Stimulated activated naive CD8-positive, alpha-beta T cell treated with anti-CD3 and anti-CD28 coated beads, Interleukin-15, amount 100 ng/mL, for 72 hours (primary cell): ENCODE measurements at places on chromosomes 13 and 19.
A peak's percentile ranks its signal among the peaks of the same experiment; 100 is the strongest.

DNA sequence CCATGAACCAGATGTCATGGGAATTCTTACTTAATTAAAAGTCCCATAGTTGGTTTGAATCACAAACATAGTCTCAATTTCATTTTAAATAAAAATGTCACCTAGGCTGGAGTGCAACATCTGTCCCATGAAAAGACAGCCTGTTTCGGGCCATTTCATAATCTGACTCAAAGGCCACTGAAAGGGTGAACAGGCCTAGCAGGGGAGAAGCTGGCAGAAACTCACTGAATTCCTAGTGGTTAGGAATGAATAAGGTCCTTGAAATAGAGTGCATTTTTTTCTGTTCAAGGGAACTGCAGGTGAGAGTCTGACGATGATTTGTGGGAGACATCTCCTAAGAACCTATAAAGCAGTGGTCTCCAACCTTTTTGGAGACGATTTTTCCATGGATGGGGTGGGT lies 44.0 kb upstream of the PCCA start:
- no peak for DNase-seq

- no peak for DNase-seq
Measured at GRCh38 chr13:111626371-111627305, 306.2 kb downstream of the TEX29 start.

GRCh38 chr13:108328848-108329247 lies 59.3 kb downstream of the TNFSF13B start:
- no peak for DNase-seq

- no peak for DNase-seq
Measured at GRCh38 chr13:55440465-55441085, 1700.1 kb upstream of the PRR20A start.

DNA sequence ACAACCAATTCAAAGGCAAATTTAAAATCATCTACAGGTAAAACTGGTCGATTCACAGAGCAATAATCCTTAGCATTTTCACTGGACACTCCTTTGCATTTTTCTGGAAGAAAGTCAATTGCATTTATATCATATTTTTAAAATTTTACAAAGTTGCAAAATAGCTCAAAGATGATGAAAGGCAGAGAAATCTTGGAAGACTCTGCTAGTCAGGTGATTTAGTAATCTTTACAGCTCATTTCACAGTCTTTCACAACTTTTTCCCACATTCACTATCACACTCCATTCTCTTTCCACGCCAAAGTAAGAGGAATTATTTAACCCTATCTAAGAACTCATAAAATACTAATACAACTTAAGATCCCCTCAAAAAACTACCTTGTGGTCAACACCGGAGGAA lies 1063.8 kb downstream of the EFNB2 start:
- no peak for DNase-seq

- DNase-seq, result no peak
Measured at GRCh38 chr13:20451397-20451796, 74.3 kb downstream of the CRYL1 start.

DNA sequence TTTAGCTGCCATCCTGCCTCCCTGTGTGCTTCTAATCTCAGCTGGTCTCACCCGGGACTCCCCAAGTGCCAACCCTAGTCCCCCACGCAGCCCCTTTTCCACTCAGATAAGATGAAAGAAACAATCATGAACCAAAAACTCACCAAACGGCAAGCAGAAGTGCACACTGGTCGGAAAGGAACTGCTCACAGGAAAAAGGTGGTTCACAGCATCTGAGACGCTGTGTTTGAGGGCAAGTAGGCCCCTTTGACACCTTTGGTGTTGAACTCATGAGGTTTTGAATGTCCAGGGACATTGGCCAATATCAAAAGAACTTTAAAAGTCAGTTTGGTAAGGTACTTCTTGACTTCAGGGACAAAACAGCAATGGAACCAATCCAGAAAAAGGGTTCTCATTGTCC lies 20.4 kb upstream of the ACOD1 start:
- DNase-seq, result no peak

GRCh38 chr19:16627193-16627927 lies 644 bp downstream of the MED26 start:
- DNase-seq, result peak; percentile 34

DNA sequence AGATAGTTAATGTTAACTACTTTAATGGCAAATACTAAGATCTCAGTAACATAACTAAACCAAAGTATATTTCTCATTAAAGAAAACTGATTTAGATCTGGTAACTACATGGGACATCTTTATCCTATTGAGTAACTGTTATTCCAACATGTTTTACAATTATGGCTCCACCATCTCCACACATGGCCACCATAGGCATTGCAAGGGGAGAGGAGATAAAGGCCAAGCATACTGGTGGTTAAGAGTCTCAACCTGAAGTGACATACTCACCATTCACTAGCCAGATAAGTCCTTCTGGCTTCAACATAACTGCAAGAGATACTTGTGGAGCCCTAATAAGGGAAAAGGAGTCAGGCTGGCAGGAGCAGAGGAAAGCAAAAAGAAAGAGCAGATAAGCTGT lies 1586.4 kb upstream of the SPRY2 start:
- DNase-seq, result no peak

DNA sequence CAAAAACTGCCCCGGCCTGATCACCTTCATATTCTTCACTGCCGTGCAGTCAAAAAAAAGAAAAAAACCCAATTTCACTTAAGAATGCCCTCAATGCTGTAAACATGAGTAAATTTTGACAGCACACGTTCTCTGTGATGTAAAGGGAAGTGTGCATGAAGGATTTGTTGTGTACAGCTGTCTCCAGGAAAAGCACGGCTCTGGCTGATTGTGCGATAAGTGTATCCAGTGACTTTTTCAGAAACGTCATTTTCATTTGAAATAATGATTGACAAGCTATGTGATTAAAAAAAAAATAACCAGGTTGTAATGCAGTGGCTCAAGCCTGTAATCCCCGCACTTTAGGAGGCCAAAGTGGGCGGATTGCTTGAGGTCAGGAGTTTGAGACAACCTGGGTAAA lies 39.6 kb downstream of the ANKRD10 start:
- no peak for DNase-seq

DNA sequence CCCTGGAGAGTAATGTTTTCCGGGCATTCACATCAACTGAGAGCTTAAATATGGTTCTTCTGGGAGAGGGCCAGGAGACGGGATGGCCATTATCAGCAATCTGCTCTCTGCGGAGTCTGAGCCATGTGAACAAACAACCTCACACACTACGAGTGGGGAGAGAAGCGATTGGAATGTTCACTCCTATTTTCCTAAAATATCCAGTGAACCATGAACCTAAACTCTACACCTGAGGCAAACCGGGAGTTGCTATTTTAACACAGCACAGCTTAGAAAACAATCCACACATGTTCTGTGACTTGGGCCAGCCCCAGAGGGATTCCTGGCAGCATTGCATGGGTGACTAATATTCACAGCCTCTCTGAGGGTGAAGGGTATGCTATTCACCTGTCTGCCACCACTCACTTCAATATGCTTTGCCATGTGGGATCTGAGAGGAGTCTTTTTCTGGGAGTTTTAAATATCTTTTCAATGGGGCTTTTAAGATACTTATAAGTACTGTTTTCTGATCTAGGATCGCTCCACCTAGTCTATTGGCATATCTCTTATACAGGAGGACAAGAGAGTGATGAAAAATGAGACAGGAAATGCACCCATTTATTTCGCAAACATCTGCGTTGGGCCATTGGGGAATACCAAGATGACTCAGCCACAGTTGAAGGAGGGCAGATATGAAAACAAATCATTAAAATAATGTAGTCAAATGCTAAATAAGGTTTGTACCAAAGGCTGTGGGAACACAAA lies 72.6 kb upstream of the SERP2 start:
- DNase-seq, result no peak

DNA sequence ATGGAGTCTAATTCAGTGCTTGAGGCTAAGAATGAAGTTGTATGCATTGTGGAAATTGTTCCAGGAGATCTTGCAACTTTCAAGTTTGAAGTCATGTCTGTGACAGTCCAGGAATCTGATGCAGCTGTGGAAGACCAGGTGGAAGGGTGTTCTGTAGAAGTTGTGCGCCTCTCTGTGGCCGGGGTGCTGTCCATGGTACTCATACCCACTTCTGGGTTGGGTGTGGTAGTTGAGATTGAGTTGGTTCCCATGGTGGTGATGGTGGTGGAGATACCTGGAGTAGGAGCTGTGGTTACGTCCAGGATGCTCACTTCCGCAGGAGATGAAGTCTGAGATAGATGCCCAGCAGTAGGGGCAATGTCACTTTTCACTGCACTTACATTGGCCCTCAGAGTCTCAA lies 44.3 kb downstream of the MUC16 start:
- no peak for DNase-seq

DNA sequence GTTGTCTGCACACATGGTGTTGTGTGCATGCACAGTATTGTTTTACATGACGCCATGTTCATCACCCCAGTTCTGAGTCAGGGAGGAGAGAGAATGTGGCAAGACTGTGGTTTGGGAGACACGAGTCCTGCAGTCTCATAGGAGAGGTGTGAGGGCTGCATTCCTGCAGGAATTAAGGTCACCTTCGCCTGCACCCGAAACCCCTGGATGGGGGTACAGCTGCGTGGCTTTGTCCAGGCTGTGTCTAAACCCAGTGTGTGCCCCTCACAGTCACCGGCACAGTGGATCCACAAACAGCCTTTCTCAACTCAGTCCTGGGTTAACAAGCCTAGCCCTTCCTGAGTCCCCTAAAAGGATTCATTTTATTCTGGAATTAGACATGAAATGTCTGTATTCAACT lies 5.7 kb downstream of the ADPRHL1 start:
- DNase-seq, result no peak

- no peak for DNase-seq
Measured at GRCh38 chr13:91132786-91133185, 214.7 kb upstream of the MIR17HG start.

- no peak for DNase-seq
Measured at GRCh38 chr19:49595819-49596404, 4.9 kb downstream of the PRR12 start.

DNA sequence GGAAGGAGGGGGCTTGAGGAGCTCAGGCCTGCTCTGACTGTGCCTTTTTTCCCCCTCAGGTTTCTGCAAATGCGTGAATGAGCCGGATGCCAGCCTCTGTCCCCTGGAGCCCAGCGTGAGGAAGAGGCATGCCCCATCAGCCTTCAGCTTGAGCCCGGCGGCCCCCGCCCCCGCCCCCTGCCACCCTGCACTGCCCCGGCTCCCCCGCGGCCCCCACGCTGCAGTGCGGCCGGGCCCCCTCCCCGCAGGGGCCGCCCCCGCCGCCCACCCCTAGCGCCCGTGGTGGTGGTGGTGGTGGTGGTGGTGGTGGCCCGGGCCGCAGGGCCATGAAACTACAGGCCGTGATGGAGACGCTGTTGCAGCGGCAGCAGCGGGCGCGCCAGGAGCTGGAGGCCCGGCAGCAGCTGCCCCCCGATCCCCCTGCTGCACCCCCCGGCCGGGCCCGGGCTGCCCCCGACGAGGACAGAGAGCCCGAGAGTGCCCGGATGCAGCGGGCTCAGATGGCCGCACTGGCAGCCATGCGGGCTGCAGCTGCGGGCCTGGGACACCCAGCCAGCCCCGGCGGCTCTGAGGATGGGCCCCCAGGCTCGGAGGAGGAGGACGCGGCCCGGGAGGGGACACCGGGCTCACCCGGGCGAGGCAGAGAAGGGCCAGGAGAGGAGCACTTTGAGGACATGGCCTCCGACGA lies 3.5 kb downstream of the ARID3A start:
- DNase-seq, result no peak

DNA sequence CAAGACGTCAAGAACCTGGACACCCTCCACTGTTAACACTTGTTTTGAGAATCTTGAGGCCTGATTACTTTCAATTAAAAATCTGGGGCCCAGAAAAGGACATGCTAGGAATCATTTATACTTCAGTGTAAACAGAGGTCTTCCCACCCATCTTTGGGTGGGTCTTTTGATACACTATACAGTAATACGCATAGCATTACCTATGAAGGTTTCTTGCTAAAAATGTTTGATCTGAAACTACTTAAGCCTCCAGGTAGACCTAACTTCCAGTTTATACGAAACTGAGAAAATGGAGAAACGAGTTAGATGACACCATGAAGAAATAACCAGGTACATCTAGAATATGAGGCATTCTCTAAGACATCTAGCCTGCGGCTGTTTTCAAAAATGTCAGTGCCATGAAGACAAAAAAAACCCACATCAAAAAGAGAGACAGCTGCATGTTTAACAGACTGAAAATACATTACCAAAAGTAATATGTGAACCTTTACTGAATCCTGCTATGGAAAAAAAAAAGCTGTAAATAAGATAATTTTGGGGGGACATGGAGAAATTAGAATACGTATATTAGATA lies 36.6 kb downstream of the TGDS start:
- no peak for DNase-seq

GRCh38 chr19:11479090-11479897 lies 1.6 kb downstream of the ELAVL3 start:
- peak; percentile 27 for DNase-seq

DNA sequence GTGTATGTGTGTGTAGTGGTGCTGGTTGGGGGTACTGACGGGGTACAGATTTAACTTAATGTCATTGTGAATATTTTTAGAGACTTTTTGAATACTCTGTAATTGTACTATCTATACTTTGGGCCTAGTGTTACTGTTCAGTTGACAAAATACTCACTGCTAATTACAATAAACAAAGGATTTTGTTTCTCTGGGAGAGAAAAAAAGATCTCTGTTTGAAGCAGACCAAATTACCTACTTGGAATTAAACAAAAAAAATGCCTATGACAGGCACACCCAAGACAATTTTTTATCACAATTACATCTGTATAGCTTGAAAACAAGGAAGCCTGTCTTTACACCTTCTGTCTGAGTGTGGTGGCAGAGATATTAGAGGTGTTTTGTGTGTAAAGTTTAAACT lies 45.1 kb downstream of the OLFM4 start:
- DNase-seq, result no peak

- no peak for DNase-seq
Measured at GRCh38 chr13:44380404-44381165, 7.0 kb downstream of the SERP2 start.

DNA sequence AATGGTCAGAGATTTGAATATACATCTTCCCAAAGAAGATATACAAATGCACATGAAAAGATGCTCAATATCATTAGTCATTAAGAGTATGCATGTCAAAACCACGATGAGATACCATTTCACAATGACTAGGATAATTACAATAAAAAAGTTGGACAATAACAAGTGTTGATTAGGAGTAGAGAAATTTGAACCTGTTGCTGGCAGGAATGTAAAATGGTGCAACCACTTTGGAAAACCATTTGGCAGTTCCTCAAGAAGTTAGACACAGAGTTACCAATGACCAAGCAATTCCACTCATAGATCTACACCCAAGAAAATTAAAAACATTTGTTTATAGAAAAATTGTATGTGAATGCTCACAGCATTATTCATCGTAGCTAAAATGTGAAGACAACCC lies 33.2 kb upstream of the STARD13 start:
- DNase-seq, result no peak

DNA sequence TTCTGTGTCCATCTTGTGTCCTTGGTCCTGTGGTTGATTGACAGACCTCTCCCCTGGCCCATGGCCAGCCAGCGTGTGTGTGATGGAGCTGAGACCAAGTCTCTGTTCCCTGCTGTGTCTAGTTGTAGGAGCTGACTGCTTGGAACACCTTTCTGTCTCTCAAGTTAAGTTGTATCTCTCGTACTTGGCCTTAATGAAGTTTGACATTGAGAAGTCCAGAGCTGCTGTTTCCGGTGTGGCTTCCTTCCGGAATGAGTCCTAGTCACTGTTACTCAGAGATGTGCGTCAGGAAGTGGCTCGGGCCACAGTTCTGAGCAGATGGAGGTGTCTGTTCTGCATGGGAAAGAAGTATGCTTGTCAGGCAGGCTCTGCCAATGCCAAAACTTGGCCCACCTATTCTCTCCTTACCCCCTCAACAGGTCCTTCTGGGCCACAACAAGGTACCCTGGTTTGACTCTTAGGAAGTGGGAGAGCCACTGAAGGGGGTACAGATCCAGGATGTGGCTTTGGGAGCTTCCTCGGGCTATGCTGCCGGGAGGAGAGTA lies 54.3 kb downstream of the GATAD2A start:
- peak; percentile 73 for DNase-seq
